Activated T-helper 2 cell treated with anti-CD3 and anti-CD28 coated beads, Interferon-gamma antibody, Interleukin-2, Interleukin-4, amounts not matched to agents 10 μg/mL and 5 μg/mL and 100 μg/mL, durations not matched to agents 14 hours and 24 hours and 36 hours (primary cell): ENCODE measurements at places on chromosomes 7 and 10. TPM values are rescaled to one million over a fixed set of nuclear protein-coding genes. Genes with fewer than 3 reads are reported as not detected.

ANLN gene
- total RNA-seq = 38.0 and 38.7 TPM in 2 replicates

SLC39A12 gene
- total RNA-seq = not detected in 2 replicates

DNA sequence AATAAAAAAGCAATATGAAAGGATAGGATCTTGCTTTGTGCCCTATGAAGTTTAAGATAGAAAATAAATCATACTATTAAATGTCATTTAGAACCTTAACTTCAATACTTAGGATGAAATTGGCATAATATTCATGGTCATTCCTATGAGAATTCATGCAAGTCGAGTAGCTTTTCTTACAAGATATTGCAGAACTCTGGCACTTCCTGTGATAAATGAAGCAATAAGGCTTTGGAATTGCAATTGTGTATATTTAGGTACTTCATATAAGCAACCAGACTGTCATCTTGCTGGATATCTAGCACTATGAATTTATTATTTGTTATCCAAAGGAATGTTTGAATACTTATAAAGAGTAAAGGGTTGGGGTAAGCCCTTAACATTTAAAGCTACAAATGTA lies 116.5 kb downstream of the ZNF438 start:
- DNase-seq = no peak

- DNase-seq = no peak
Measured at GRCh38 chr7:35721288-35721687, 26.4 kb upstream of the HERPUD2 start.

DNA sequence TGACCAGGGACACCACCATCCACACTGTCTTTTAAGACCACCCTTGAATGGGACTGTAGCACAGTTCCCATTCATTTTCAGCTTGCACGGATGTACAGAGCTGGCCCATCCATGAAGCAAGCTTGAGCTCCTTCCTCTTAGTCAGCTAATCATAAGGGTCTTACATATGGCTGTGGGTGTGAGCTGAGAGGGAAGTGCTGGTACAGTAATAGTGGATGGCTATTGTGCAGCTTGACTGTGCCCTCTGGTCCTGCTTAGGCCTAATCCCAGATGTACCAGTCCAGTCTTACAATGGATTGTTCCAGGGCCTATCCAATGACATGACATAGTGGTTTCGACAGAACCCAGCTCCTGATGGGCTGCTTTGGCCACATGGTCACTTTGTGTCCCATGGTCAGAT lies 96.9 kb upstream of the ZNF438 start:
- no peak for DNase-seq
